ENCODE measurements at places on chromosomes 1 and 21.

DNA sequence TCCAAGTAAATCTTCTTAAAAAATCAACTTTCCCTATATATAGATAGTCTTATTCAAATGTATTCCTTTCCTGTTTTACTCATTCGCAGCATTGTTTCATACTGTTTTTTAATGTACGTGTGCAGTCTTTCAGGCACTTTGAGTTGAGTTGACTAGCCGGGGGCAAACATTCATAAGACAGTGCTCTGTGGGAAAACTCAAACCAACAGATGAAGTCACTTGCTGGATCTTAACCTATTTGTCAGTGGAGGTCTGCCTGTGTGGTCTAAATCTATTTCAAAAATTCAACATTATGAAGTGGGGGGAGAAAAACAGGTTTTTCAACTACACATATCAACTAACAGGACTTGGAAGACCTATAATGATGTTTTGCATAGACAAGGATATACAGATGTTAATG, 6.2 kb downstream of the HSD11B1 start:
- no peak for DNase-seq

DNA sequence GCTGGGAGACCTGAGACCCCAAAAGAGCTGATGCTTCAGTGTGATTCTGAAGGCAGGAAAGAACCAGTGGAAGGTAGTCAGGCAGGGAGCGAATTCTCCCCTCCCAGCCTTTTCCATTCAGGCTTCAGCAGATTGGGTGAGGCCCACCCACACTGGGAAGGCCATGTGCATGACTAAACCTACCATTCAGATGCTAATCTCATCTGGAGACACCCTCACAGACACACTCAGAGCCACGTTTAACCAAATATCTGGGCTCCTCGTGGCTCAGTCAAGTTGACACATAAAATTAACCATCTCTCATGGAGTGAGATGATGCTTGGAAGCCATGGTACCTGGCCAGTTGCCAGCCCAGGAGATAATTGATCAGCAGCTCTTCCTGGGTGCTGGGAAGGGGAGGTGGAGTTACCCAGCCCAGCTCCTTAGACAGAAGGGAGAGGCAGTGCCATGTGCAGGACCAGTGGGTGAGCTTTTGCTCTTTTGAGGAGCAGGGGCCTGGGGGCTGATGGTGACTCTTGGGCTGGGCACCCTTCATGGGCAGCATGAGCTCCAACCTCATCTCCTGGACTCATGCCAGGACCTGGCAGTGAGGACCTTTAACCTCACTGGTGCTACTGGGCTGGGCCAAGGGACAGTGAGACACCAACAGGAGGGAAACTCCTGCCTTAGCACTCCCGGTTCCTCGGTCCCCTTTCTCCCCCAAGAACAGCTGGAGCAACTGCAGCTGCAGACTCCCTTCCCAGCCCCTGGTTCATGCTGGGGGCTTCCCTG, 89.0 kb upstream of the ACTL8 start:
- DNase-seq: no peak

- DNase-seq: no peak
Measured at GRCh38 chr1:160095382-160096105, 2.9 kb downstream of the IGSF8 start.

DNA sequence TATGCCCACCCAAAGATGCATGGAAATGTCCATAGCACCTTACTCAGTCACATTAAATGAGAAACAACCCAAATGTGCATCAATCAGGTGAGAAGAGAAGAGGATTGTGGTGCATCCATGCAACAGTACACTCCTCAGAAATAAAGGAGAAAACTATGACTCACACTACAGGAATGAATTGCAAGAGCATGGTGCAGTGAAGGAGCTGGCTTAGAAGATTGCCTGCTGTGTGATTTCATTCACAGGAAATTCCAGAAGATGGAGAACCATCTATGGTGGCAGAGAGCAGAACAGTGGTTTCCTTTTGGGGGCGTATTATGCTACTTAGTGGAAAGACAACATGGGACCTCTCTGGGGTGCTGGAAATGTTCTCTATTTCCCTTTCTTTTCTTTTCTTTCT, 278.6 kb upstream of the AJAP1 start:
- no peak for DNase-seq

DNA sequence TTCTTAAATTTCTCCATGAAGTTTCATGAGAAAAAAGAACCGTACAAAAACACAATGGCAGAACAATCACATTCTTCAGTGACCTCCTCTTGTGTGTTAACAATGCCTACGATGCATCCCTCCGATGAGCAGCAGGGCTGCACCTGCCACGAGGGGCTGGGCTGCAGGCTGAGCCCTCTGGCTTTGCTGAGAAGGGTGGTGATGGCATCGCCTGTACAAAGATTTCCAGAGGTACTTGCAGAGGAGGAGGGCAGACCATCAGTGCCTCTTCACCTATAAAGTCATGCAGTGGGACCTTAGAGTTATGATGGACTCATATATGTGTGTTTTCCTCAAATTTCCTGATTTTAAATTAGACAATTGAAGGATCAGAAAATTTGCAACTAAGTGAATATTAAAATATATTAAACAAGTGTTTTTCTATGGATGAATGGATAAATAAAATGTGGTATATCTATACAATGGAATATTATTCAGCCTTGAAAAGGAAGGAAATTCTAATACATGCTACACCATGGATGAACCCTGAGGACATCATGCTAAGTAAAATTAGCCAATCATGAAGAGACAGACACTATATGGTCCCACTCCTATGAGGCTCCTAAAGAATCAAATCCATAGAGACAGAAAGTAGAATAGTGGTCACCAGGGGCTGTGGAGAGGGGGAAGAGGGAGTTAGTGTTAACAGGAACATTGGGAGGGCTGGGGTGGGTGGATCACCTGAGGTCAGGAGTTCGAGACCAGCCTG, 489.3 kb downstream of the SIPA1L2 start:
- no peak for DNase-seq

DNA sequence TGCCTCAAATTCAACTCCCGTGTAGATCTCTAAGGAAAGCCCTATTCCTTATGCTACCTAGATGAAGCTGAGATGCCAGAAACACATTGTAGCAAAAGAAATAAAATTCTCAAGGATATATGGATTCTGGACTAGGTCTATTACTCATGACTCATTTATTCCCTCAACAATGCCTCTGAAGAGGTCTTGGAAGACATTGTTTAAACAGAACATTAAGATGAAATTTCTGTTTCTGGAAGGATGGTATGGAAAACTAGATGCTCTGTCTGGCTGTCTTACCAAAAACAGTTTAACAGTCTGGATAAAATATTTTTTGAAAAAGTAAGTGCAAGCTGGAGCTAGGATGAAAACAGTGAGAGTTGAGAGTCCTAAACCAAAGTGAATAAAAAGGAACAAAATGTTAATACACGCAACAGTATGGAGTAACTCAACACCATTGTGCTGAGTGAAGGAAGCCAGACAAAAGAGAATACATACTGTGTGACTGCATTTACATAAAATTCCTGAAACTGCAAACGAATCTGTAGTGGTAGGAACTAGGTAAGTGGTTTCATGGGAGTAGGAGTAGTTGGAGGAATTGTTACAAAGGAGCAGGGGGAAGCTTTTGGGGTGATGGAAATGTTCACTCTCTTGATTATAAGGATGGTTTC, 59.3 kb upstream of the GNG12 start:
- no peak for DNase-seq

- no peak for DNase-seq
Measured at GRCh38 chr1:14835725-14836124, 237.2 kb downstream of the KAZN start.

GRCh38 chr1:167695147-167695546, 26.6 kb upstream of the MPZL1 start:
- DNase-seq: no peak

DNA sequence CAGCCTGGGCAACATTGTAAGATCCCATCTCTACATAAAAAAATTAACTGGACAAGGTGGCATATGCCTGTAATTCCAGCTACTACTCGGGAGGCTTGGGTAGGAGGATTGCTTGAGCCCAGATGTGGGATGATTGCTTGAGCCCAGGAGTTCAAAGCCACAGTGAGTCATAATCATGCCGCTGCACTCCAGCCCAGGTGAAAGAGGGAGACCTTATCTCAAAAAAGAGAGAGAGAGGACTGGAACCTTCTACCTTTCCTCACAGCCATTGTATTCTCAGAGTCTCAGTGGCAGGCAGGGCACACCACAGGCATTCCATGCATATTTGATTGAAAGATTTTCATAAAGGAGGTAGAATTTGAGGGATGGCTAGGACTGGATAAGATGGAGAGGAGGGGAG, 78.4 kb downstream of the KIF14 start:
- DNase-seq: no peak

GRCh38 chr1:18062185-18062584, 45.4 kb upstream of the IGSF21 start:
- DNase-seq: no peak

DNA sequence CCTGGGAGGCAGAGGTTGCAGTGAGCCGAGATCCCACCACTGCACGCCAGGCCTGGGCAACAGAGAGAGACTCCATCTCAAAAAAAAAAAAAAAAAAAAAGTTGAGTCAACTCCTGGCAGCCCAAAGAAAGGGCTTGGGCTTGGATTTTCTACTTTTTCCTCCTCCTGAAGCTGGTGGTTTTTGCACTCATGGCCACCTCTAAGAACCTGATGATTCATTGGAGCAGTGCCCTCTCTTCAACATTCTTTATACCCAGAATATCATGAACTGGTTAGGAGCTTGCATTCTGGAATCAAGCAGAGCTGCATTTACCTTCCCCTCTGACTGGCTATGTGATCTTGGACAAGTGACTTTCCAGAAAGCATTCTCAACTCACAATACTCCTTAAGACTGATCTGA, 3.5 kb upstream of the ACTA1 start:
- DNase-seq: no peak

GRCh38 chr21:42474043-42474831, 21.8 kb downstream of the RSPH1 start:
- DNase-seq: no peak

GRCh38 chr1:39631361-39632322, 7.8 kb downstream of the HEYL start:
- no peak for DNase-seq

- no peak for DNase-seq
Measured at GRCh38 chr1:220786337-220787068, at the start of gene MTARC1. MTARC1 (plus strand) TSS chr1:220786913; CDS start chr1:220786945, 32 bp downstream.

- no peak for DNase-seq
Measured at GRCh38 chr21:35748678-35749314, 311.5 kb downstream of the SETD4 start.

- DNase-seq: no peak
Measured at GRCh38 chr1:29949676-29950075, 713.4 kb downstream of the PTPRU start.

Data from stimulated activated CD8-positive, alpha-beta memory T cell treated with anti-CD3 and anti-CD28 coated beads, Interleukin-12 subunit alpha, Interleukin-12 subunit beta, amount 100 ng/mL, for 4 hours (primary cell).